ENCODE measurements at places on chromosomes 13 and 19.

DNA sequence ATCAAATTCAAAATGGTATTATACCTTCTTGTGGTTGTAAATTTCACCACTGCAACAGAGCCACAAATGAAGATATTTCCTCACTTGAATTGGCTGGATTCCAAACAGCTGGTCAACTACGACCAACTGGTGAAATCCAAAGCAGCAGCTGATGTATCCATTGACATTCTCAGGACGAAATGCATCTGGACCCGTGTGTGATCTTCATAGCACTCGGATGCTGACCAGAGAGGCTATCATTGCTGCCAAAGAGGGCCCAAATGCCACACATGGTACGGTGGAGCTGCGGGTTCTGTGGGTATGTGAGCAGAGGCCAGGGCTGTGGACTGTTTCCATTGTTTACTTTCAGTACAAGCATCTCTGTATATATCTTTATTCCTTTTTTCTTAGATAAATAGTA, 25.6 kb upstream of the PCCA start:
- no peak for DNase-seq

DNA sequence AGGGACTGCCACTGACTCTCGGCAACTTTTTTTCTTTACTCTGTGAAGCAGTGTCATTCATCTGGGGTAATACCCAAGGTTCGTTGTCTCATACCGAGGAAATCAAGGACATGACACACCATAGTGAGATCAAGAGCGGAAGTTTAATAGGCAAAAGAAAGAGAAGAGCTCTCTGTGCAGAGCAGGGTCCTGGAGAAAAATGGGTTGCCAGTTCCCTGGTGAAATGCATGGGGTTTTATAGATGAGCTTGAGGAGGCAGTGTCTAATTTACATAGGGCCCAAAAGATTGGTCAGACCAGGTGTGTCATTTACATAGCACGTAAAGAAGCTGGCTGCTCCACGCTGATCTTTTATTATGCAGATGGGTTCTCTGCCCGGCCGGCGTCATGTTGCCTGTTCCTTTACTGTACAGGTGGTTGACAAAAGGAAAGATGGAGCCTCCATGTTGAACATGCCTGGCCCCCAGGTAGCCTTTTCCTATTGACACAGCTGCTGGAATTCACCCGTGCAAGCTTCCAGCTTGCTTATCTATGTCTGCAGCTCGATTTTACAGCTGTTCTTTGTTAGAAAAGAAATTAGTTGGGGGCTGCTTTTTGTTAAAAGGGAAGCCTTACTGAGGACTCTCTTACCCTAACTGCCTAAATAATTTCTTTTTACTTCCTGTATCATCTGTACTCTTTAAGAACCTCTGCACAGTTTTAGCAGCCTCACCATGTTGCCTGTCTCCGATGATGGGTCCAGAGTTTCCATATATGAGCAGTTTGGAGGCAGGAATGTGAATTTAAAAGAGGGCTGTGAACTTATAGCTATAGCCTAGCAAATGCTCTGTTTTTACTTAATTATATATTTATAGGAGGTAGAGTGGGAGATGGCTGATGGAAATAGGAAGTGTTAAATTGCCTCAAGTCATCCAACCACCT, 98.0 kb upstream of the DIAPH3 start:
- DNase-seq = no peak

- DNase-seq = no peak
Observed at GRCh38 chr13:100532090-100532766, 56.4 kb downstream of the GGACT start.

DNA sequence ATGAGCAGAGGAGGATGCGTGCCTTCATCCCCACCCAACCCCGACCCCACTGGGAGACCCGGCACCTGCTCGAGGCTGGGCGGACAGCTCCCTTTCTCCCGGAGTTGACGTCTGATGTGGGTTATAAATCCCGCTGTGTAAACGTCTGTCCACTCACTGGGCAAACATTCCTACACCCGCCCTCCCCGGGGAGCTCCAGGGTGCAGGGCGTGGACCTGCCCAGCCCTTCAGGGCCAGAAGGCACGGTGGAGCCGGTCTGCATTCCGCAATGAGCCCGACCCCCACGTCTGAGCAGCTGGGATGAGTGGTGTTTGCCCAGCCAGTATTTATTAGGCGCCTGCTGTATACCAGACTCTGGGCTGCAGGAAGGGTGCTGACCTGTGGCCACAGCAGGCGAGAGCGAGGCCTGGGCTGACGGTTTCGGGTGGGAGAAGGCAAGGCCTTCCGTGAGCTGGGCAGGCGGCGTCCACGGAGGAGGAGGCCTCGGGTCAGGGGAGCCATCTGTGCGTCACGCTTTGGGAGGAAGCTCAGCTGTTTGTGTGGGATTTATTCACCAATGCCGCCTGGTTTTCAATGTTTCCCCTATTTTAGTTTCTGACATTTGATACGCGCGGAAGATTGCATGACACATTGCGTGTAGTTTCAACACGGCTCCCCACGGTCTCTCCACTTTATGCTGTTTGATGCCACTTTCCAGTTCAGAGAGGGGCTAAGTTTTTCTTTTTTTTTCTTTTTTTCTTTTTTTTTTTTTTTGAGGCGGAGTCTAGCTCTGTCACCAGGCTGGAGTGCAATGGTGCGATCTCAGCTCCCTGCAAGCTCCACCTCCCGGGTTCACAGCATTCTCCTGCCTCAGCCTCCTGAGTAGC, 2.0 kb downstream of the MISP start:
- peak; percentile 93 for DNase-seq

DNA sequence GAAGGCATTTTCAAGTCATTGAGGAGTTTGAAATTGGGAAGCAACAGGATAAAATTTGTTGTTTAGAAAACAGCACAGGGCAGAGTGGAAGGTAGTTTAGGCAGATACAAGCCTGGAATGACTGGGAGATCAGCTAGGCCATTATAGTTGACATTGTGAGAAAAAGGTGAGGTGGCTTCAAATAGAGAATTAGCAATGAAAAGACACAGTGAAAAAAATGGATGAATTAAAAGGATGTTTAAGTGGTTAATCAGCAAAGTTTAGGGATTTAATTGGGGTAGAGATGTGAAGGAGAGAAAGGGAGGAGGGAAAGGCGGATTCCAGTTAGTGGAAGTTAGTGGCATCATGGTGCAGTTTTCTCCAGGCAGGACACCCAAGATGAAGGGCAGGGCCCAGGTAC, 570.5 kb upstream of the GPC6 start:
- no peak for DNase-seq

- DNase-seq = no peak
Observed at GRCh38 chr13:85543144-85543543, 256.1 kb downstream of the SLITRK6 start.

- DNase-seq = no peak
Observed at GRCh38 chr13:82412749-82413148, 1469.5 kb downstream of the SLITRK1 start.

DNA sequence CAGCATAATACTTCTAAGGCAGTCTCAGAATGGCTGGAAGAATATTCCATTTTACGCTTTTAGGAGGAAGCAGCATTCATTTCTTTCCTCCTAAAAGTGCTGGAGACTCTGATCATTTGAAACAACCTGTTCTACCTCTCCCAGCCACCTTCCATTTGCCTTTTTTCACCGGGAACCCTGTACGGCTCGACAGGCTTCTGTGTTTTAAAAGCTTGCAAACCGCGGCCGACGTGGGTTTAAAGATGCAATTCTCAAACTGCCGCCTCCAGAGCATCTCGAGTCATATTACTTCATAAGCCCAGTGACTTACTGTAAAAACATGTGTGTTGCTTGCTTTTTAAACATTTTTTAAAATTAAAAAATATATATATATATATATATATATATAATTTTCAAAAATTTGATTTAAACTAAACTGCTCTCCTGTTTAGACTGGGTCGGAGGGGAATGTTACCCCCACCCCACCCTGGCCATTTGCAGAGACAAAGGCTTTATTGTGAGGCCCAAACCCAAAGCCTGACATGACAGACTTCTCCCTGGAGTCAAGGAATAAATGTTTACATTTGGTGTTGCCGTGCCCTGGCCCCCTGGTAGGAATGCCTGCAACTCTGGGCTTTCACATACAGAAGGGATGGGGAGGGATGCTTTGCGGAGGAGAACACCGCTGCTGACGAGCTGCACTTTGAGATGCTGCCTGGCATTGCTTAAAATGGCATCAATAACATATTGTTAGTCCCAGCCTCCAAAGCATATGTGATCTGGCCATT, 30.4 kb downstream of the ZNF536 start:
- DNase-seq = no peak

DNA sequence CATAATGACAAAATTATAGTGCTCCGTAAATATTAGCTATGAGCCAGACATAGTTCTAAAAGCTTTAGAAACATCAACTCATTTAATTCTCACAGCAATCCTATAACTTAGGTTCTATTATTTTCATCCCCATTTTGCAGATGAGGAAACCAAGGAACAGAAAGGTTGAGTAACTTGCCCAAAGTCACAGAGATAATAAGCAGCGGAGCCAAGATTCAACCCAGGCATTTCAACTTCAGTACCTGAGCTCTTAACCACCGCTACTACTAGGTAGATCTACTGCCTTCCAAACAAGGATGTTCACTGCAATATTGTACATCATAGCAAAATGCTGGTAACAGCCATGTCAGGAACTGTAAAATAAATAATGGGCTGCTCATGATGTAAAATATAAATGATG, 39.9 kb downstream of the ELF1 start:
- no peak for DNase-seq

DNA sequence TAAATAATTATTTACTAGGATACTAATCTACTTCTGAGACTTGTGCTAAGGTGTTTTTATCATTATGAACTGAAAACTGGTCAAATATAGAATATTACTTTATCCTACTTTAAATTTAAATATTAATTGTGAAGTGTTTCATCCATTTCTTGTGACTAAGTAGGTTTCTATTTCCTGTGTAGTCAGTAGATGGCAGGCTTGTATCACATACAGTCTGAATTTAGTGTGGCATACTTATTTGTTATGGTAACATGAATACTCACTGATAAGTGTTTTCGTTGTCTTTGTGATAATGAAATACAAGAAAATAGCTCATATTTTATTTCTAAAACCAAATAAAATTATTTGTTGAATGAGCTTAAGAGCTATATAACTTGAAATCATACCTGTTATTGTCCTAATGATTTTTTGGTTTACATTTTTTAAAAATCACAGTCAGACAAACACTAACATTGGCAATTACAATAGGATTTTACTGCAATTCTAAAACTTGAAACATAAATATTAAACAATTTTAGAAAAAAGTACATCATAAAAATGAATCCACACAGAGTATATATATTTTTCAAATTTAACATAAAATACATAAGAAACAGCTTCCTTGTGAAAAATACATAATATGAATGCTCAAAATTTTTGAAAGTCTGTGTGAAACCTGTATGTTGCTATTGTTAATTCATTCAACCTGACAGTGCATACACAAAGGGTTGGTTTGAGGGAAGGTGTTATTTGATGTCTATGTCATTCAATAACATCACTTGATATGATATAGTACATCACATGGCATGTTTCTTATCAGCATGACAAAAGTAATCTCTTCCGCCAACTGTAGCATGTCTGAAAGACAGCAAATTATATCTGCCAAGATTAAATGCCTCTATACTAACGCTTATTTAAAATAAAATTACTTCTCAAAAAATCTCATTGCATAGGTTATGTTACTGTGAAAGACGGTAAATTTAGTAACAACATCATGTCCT, 904.8 kb upstream of the PCDH20 start:
- DNase-seq = peak; percentile 6

- DNase-seq = no peak
Observed at GRCh38 chr13:43140985-43141384, 117.6 kb downstream of the DNAJC15 start.

- no peak for DNase-seq
Observed at GRCh38 chr13:41499452-41499851, 42.1 kb downstream of the RGCC start.

GRCh38 chr13:51839711-51840540, 5.1 kb downstream of the TMEM272 start:
- no peak for DNase-seq

DNA sequence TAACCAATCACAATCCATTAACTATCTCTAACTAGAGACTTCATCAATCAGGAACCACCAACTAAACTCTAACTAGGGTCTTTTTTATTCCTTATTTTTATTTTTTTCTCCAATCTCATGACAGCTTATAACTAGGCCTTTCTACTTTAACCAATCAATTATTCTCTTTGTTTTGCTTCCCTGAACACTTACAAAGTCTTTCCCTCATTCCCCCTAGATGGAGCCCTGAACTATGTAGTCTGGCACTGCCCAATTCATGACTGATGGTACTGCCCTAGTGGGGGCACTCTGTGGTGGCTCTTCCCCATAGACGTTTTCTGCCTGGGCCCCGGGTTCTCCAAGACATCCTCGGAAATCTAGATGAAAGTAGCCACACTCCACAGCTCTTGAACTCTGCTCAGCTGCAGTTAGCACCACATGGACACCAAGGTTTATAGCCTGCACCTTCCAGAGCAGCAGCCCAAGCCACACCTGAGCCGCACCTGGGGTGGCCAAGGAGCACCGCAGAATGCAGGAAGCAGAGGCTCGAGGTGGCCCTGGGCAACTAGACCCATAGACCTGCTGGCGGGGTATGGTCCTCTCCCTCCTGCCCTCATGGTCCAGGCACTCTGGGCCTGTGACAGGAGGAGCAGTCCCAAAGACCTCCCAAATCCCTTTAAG, 6.6 kb downstream of the ATP7B start:
- DNase-seq = no peak

- DNase-seq = no peak
Observed at GRCh38 chr13:99164226-99164625, 36.4 kb upstream of the UBAC2 start.

- DNase-seq = no peak
Observed at GRCh38 chr19:13012690-13013608, 17.7 kb downstream of the NFIX start.

DNA sequence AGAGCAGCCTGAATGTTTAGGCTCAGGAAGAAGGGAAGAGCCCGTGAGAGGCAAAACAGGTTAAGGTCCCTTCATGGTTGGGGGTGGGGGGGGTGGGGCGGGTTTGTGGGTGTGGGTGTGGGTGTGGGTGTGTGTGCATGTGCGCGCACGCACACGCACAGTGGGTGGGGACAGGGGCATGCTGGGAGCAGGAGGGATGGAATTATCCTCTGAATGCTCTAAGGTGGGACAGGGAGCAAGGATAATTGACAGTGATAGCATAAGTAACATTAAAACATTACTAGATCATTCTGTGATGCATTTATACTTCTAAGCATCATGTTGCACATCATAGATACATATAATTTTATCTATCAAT, 64.7 kb downstream of the CCDC70 start:
- no peak for DNase-seq

- peak; percentile 91 for DNase-seq
Observed at GRCh38 chr19:7925171-7925851, 624 bp downstream of the CTXN1 start.

GRCh38 chr19:19081642-19082151, 17.9 kb downstream of the SLC25A42 start:
- DNase-seq = no peak

DNA sequence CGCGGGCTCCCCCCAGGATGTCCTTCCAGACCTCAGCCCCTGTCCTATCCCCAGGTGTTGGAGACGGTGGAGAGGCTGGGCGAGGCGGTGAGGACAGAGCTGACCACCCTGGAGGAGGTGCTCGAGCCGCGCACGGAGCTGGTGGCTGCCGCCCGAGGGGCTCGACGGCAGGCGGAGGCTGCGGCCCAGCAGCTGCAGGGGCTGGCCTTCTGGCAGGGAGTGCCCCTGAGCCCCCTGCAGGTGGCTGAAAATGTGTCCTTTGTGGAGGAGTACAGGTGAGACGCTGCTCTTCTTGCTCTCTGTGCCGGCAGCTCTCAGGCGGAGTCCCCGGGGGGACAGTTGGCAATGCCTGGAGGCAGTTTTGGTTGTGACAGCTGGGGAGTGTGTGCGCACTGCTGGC, 6.9 kb downstream of the TTYH1 start:
- DNase-seq = no peak

All from HTR-8/SVneo (cell line).